ENCODE measurements at places on chromosomes 12 and 14.

- no peak for DNase-seq
Observed at GRCh38 chr12:38783304-38783703, 122.1 kb downstream of the CPNE8 start.

DNA sequence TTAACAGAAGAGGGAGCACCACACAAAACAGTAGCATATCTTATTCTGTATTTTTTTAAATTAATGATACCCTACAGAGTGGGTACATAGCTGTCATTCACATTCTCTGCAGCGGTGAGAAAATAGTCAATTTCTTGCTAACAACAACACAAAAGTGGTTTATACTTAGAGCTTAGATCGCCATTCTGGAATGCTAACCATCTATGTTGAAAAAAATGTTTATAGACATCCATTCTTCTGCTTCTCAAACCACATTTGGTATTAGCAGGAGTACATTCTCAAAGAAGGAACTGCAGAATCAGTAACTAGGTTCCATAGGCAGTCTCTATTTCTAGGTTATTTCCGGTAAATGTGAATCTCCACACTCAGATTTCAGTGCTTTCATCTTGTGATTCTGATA, 185.9 kb downstream of the PPFIA2 start:
- no peak for DNase-seq

DNA sequence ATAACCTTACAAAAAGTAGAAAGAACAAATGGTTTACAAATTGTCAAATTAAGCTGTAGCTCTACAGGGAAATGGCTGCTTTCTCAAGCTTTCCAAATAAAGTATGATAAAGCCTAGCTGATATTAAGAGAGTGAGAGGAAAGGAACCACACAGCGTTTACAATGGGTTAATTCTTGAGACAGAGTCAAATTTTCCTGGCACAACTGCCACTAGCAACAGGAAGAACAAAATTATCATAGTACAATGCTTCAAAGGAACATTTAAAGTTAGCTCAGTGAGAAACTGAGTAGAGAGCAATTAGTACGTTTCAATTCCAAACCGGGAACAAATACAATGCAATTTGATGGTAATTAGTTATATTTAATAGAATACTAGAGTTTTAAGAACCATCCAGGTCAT, 116.0 kb downstream of the PPP1R12A start:
- DNase-seq = no peak

GRCh38 chr12:97109441-97109840, 202.4 kb downstream of the NEDD1 start:
- DNase-seq = no peak

DNA sequence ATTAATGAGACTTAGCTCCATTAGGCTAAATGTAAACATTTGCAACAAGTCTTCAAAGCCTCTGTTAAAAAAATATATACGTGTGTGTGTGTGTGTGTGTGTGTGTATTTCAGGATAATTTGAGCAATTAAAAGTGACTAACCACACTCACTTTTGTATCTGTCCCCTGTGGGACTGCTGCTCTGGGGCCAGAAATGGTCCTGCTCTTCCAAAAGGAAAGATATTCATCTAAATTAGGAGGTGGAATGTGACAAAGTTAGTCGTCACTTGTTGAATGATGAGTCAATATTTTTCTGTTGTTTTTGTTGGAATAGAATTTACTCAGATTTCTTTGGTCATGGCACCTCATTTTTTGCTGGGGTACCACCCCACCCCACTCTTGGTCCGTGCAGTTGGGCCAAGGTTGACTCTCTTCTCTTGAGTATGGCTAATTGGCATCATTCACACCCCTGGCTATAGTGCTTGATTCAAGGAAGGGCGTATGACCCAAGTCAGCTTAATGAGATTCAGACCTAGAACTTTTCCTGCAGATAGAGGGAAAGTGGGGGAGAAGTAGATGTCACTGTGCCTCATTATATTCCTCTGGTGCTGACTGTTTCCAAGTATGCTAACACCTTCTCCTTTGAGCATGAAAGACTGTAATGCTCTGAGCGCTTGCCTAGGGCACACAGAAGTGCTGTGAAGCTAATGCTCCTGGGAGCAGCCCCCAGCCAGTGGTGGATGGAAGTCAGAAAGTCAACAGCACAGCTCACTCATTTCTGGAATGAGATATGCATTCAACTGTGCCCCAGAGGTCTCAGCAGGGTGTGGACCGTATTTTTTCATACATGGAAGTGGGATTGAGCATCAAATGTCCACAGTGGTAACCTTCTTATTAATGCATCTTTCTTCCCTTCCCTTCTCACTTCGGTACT, 577.0 kb upstream of the TBX3 start:
- DNase-seq = no peak

DNA sequence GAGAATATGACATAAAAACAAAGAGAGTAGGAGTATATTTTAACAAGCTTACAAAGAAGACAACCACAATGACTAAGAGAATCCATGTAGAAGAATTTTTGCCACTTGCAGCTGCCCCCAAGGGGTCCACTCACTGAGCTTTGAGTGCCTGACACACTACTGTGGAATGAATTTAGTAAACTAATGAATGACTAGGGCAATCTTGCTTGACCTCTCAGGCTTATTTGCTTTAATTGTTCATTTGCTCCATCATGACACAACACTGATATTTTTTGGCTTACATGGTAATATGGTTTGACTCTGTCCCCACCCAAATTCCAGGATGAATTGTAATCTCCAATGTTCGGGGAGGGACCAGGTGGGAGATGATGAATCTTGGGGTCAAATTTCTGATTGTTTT, 249.1 kb upstream of the FAR2 start:
- no peak for DNase-seq
